ENCODE measurements at places on chromosomes 1 and 21. TPM values are rescaled to one million over a fixed set of nuclear protein-coding genes. Genes with fewer than 3 reads are reported as not detected.

EPHX1 gene
- 47.0 TPM for total RNA-seq

KCNK1 gene
- total RNA-seq: 12.7 TPM

ATP1A4 gene
- total RNA-seq: 0.63 TPM

RPTN gene
- total RNA-seq: not detected

C1orf141 gene
- total RNA-seq: not detected

GPR25 gene
- total RNA-seq: not detected

HTR6 gene
- total RNA-seq: 0.66 TPM

BGLAP gene
- 2.7 TPM for total RNA-seq

DNA sequence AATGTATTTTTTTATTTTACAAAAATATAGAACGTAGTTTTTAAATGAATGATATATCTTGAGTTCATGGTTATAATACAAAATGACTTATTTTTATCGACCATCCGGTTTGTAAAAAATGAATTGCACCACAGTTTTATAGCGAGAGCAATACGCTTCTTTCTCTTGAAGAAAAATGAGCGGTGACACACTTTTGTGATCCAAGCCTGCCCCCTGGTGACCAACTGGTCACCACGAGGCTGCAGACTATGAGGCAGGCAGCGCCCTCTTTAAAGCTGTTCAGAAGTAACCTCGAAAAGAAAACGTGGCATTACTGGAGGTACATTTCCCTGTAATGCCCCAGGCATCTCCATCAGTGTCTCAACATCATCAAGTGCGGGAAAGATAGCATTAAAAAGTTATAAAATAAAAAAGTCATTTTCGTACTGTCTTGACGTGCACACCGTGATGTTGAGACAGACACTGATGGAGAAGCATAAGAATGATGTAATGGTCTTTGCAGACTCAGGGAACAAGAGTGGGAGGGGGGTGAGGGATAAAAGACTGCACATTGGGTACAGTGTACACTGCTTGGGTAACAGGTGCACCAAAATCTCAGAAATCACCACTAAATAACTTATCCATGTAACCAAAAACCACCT is 734.2 kb upstream of the ADAMTS5 start:
- DNase-seq: peak; percentile 87

DNA sequence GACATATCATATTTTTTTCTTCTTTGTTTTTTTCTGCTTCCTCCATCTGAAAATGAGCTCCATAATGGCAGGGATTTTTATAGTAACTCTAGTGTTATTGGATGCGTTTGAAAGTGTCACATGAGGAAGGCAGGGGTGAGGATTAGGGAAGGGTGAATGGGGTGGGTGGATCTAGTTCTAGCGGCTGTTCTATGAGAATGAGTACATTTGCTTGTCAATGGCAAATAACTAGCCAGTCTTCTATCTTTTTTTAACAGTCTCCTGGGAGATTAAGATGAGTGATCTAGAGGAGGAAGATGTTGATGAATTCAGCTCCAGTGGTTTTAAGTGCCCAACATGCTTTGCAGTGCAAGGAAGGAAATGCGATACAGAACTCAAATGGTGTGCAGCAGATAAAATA is 5.8 kb downstream of the OR14I1 start:
- no peak for DNase-seq

DNA sequence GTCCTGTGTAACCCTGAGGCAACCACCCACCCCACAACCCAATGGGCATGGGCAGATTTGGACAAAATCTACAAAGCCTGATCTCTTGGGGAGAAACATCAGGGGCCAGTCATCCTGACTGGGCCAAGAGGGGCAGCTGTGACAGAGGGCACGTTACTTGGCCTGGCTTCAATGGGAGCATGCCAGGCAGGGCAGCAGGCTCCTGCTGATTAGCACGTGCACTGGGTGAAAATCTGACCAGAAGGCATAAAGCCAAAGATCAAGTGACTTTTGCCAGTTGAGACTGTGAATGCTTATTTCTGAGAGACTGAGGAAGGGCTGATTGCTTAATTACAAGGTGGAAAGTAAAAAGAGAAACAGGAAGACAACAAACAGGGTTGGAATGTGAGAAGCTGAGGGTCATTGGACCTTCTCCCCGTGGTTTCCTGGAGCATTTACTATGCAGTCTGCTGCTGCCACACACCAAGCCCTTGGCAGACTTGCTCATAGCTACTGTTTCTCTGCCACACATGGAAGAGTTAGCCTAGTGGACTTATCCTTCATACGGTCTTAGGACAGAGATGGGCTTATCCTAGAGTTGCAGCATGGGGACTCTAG is 39.8 kb upstream of the TNR start:
- no peak for DNase-seq

- no peak for DNase-seq
Observed at GRCh38 chr1:76548513-76549100, 318.7 kb upstream of the ST6GALNAC5 start.

GRCh38 chr1:52328615-52329014 is 37.4 kb downstream of the CC2D1B start:
- DNase-seq: no peak

GRCh38 chr21:45002381-45003204 is 62.8 kb downstream of the SLX9 start:
- no peak for DNase-seq

DNA sequence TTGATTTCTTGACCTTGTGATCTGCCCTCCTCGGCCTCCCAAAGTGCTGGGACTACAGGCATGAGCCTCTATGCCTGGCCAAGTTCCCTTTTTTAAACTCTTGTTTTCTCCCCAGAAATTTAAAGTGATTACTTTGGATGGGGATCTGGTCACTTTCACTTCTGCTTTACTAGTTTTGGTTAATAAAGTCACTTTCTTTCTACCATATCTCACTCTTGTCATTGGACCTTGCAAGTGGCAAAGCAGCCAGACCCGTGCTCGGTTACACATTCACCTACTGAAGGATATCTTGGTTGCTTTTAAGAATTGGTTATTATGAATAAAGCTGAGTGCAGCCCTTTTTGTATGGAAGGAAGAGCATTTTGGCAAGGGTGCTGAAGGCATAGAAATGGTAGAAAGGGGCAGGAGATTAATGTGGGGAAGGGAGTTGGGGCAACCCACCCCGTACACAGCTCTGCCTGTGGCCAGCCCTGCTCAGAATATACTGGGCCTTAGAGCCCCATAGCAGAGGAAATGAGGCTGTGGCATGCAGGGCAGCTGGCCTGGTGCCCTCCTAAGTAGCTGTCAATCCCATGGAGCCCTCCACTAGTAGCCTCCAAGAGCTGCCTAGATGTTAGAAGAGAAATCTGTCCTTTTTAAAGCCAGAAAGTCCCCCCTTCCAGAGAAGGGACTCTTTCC is 40.7 kb downstream of the CD2 start:
- no peak for DNase-seq

- peak; percentile 17 for DNase-seq
Observed at GRCh38 chr1:223140611-223141405, 2.2 kb downstream of the TLR5 start.

DNA sequence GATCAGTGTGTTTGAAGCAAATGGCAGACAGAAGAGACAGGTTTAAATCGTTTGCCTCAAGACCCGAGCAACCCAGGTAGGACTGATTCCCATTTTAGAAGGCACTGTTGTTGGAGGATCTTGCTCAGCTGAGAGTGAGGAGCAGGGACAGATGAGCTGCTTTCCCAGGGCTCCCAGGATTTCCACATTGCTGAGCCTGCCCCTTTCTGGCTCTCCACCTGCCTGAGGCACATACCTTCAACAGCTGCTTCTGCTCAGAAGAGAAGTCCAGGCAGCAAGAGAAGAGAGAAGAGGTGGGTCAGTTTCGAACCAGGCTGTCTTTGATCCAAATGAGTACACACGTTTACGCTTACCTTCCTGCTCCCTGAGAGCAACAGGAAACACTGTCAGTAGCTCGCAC is 5.7 kb downstream of the TNNT2 start:
- no peak for DNase-seq

DNA sequence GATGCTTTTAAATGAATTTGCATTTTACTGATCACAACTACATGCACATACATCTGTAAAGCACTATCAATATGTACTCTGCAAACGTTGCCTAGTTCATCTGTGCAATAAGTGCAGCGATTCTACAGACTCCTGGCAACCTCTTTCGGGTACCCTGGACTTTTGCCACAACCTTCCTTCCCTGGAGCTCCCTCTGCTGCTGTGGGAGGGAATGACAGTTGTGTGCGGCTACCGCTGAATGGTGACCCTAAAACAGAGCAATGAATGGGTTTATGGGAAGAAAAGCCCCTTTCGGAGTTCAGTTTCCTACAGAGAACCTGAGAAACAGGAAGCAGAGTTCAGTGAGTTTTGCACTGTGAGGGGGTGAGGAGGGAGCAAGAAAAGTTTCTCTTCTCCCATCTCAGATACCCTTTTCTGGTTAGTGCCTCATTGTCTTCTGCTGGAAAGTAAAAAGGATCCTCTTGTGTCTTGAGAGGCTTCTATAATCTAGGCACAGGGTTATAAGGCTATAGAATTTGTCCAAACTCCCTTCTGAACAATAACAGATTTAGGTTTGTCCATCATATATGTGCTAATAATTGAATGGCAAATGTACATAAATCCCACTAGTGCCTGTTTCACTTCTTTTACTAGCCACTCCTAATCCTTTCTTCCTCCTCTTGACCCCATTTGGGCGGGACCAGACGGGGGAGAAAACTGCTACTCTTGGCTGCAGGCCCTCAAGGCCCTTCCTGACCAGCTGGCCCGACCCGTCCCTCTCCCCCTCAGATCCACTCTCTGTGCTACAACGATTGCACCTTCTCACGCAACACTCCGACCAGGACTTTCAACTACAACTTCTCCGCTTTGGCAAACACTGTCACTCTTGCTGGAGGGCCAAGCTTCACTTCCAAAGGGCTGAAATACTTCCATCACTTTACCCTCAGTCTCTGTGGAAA is 19.8 kb upstream of the SARS1 start:
- peak; percentile 69 for DNase-seq

DNA sequence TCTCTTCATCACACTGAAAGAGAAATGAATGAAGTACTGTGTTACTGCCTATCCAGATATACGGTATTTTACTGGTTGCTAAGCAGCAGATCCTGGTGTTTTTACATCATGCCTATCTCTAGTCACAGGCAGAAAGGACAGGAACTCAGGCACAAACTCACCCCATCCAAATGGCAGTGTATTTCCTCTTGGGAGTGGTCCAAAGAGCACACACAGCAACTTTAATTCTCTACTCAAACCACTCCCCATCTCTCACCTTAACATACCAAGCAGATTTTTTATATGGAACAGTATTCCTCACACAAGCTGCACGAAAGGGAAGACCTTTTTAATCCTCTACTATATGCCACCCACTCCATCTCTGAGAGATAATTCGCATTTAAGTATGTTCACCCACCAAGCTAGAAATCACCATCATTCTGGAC is 27.3 kb downstream of the EIF4G3 start:
- DNase-seq: no peak

- no peak for DNase-seq
Observed at GRCh38 chr1:87852410-87853161, 523.9 kb downstream of the LMO4 start.

DNA sequence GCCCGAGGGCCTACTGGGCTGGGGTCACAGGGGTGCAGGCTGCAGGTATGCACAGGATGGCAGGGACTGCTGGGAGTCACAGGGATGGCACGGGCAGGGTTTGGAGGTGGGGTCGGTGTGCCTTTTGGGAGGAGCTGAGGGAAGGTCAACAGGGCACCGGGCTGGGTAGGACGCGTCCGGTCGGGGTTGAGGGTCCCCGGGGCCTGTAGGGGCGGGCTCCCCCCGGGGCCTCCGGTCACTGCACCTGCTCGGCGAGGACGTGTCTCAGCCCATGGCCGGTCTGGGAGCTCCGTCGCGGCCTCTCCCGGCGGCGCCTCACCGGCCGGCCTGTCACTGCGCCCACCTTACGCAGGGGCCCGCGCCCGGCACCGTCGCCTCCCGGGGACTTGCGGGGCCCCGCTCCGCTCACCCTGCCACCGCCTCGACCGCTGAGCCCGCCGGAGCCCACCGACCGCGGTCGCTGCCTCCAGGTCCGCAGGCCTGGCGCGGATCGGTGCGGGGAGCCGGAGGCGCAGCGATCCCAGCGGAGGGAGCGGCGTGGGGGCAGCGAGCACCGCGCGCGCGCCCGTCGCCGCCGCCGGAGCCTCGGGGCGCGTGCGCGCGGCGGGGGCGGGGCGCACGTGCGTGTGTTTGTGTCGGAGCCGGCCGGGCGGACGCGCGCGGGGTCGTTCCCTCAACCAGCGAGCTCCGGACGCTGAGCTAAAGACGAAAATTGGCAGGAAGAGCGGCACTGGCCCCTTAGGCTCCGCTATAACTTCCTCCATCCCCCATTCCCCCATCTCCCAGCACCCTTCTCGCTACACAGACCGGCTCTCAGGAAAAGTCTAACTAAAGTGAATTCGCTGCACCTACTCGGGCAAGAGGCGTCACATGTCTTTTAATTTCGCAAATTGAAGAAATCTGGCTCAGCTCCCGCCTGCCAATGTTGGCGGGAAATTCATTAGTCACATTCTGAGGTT is at the start of gene AMIGO1:
TSS of gene AMIGO1 (minus strand) at position 552 of the 959 bp plus-strand sequence. CDS start 815 bp downstream, outside the sequence.
- peak; percentile 85 for DNase-seq

DNA sequence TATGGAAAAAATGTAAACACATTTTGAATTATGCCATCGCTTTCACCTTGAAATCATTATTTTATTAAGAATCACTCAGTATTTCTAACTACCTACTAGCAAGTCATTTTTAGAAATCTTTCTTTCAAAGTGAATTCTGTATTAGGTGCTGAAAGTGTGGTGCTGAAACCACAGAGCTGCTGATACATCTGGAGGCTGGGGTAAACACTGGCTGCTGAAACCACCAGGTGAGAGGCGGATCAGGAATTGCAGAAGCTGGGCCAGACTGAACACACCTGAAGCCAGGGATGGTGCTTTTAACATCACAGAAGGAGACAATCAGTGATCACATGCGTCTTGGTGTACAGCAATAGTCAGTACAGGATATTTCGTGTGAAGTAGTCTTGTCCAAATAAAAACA is 42.2 kb upstream of the KCNE1 start:
- no peak for DNase-seq

GRCh38 chr1:20625176-20626097 is 7.8 kb upstream of the PINK1 start:
- peak; percentile 78 for DNase-seq

DNA sequence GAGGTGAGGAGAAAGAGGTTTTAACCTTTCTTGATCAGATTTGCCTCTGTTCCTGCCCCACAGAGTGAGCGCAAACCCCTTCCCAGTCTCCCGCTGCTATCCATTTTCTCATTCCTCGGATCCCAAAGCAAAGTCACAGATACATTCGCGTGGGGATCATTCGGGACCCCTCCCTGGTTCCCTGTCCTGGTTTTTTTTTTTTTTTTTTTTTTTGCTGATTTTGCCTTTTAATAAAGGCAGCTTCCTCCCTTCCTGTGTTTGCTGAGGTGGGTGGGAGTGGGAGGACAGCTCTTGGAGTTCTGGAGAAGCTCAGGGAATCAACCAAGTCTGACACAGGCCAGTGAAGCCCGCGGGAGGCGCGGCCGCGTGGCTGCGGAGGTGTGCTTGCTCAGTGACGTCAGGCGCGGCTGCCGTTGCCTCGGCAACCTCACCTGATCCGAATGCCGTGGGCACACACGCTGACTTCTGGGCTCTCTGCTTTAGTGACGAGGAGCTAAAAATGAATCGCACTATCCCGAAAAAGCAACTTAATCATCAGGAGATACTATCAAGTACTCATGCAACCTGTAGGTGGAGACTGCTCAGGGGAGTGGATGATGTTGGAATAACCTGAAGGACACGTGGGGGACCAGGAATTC is 106.4 kb downstream of the TBX19 start:
- DNase-seq: peak; percentile 81

GRCh38 chr1:1431845-1432273 is 3.6 kb upstream of the VWA1 start:
- no peak for DNase-seq
